ENCODE measurements at places on chromosomes 12 and 14. TPM values are rescaled to one million over a fixed set of nuclear protein-coding genes. Genes with fewer than 3 reads are reported as not detected.

The CIROP gene
- polyA plus RNA-seq: not detected

DNA sequence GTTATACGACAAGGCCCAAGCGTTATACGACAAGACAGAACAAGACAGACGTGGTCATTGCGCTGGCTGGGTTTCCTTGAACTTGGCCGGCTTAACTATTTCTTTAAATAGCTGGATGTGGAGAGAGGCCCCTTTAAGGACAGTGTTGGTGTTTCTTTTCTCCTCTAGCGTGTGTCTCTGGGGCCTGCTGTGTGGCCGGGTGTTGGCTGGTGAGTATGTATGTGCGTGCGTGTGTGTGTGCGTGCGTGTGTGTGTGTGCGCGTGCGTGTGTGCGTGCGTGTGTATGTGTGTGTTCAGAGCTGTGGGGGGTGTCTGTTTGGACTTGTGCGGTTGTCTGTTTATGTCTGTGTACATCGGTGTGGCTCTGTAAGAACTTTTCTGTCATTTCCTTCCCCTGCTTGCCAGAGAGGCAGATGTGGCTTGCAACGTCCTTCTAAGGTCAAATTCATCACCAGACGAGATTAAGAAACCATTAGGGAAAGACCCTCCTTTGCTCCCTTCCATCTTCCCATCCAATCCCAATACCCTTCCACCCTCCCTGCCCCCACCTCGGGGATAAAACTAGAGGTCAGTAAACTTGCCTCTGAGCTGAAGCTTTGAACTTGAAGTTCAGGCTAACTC is 78.6 kb upstream of the TBX3 start:
- peak; percentile 65 for DNase-seq

The PTPRO gene
- polyA plus RNA-seq: 0.63 TPM

DNA sequence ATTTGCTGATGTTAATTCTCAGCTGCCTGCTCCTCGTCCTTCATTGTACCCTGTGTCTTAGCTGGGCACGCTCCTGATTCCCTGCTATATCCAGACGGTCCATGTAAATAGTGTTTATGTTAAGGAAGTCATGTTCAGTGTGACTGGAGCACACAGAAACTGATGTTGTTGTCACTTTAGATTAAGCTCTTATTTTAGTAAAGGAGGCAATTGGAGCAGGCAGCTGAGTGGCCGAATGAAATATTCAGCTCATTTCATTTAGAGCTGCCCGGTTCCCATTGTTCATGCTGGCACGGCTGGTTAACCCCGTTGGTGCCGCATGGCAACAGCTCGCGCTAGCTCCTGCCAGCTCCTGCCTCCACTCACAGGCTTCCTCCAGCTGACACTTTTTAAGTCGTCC is 446.8 kb upstream of the SOX5 start:
- no peak for DNase-seq

GRCh38 chr12:78585132-78585531 is 279.4 kb upstream of the SYT1 start:
- no peak for DNase-seq
